Stimulated activated CD4-positive, alpha-beta T cell treated with anti-CD3 and anti-CD28 coated beads, Interleukin-12 subunit alpha, Interleukin-12 subunit beta, amount 100 ng/mL, for 48 hours (primary cell): ENCODE measurements at places on chromosomes 3 and 15.

DNA sequence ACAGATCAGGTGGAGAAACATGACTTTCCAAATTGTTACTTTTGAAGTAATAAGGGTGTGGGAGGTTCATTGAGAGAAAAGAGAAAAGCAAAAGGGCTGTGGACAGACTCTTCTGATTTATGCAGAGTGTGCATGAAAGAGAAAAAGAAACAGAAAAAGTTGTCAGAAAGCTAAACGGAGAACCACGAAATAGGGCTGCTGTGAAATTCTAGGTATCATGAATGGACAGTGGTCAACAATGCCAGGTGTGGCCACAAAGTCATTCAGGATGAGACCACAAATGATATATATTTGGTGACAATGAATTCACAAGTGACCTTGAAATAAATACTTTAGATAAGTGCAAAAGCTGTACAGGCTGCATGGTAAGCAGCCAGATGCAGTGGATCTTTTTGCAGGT, 170.1 kb downstream of the IL5RA start:
- DNase-seq: no peak

GRCh38 chr3:72722930-72723726, 125.1 kb downstream of the SHQ1 start:
- no peak for DNase-seq

DNA sequence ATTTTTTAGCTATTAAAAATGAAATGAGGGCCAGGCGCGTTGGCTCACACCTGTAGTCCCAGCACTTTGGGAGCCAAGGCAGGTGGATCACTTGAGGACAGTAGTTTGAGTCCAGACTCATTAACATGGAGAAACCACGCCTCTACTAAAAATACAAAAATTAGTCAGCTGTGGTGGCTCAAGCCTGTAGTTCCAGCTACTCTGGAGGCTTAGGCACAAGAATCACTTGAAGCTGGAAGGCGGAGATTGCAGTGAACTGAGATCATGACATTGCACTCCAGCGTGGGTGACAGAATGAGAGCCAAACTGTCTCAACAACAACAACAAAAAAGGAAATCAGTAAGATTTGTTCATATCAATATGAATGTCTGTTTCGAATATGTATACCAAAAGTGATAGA, 517.1 kb downstream of the ROBO1 start:
- DNase-seq: no peak

- DNase-seq: no peak
Measured at GRCh38 chr3:173501931-173502489, 104.5 kb downstream of the NLGN1 start.

DNA sequence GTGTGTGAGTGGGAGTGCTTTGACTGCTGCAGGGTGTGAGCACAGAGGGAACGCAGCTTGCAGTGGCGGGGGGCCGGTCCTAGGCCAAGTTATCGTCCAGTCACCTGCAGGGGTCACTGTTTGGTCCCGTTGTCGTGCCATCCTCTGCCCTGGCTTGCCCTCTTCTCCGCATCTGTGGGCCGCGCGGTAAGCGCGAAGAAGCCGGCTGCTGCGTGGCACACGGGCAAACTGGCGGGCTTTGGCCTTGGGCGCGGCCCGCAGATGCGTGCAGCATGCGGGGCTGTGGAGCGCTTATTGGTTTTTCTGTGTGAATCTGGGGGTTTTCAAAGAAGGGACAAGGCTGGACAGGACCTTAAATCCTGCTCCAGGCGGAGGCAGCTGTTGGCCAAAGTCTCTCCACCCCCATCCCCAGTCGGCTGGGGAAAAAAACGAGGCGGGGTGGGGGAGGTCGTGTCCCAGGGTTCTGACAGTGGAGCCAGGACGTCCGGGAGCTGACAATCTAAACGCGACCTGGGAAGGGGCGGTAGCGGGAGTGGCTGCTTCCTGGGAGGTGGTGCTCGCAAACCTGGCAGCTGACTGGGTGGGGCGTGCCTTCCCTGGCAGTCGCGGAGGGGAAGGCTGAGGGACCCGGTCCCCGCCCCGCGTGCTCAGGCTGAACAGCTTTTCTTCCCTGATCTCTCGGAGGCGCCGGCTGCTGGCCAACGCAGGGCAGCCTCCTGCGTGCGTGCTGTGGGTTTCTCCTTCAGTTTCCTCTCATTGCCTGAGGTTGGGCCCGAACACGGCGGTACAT, 39.7 kb upstream of the VEPH1 start:
- DNase-seq: no peak
